ENCODE measurements at places on chromosomes 5 and 9.

DNA sequence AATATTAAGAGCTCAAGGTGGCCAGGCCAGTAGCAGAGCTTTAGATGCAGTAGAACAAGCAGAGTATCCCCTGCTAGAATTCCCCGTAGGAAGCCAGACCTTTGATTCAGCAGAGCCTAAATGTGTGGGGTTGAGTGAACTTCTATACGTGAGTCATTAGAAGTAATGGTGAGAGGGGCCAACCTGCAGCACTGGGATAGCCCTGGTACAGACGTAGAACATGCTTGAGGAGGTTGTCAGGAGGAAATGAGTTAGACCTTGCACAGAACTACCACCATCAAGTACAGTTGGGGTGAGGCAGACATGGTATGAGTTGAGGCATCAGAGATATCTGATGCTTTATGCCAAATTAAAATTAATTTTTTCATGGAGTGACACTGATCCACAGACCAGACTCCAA, 42.0 kb downstream of the PDCD1LG2 start:
- no peak for DNase-seq
- no peak overlapping the region for H3K27ac ChIP-seq
- no peak overlapping the region for H3K4me3 ChIP-seq
- H3K4me1 ChIP-seq, result no peaks in the 10 kb centered on the region
- H3K27me3 ChIP-seq, result no peaks in the 10 kb centered on the region
- no peaks in the 10 kb centered on the region for H3K36me3 ChIP-seq

DNA sequence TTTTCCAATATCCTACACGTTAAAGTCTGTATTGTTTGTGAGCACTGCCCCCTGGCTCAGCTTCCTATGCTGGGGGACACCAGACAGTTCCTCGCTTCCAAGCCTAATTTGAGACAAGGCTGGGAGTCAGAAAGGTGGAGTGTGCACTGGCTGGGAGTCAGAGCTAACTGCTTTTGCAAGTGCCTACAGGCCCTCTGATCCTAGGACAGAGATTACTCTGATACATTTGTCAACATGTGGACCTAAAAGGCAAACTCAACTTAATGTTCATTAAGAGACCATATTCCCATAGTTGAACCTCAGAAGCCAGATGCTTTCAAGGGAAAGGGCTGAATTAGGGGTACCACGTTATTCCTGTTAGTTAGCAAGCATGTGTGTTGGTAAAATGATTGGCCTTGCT, 80.8 kb downstream of the NIPSNAP3B start:
- H3K27me3 ChIP-seq, result no peaks in the 10 kb centered on the region
- H3K4me3 ChIP-seq, result no peak overlapping the region
- no peaks in the 10 kb centered on the region for H3K4me1 ChIP-seq

DNA sequence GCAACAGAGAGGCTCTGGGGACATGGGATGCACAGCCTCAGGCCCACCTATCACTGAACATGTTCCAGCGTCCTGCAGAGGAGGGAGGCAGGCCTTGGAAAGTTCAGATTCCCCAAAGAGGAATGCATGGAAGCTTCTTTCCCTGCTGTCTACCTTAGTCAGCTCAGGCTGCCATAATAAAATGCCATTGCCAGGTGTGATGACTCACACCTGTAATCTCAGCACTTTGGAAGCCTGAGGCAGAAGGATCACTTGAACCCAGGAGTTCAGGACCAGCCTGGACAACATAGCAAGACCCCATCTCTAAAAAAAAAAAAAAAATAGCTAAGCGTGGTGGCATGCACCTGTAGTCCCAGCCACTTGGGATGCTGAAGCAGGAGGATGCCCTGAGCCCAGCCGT, 24.5 kb upstream of the TOR1B start:
- peaks cover 2% of the 10 kb centered on the region for H3K4me1 ChIP-seq
- H3K4me3 ChIP-seq, result no peak overlapping the region
- no peaks in the 10 kb centered on the region for H3K36me3 ChIP-seq
- no peak overlapping the region for H3K27ac ChIP-seq
- no peaks in the 10 kb centered on the region for H3K27me3 ChIP-seq
- no peak for DNase-seq

- H3K4me3 ChIP-seq, result no peak overlapping the region
- no peak overlapping the region for H3K27ac ChIP-seq
- DNase-seq, result peak; percentile 64
Measured at GRCh38 chr9:93071464-93071863, 13.0 kb downstream of the SUSD3 start.

GRCh38 chr5:10328323-10328722, 20.6 kb upstream of the CMBL start:
- H3K27ac ChIP-seq, result no peak overlapping the region
- peaks cover 13% of the 10 kb centered on the region for H3K27me3 ChIP-seq
- no peak for DNase-seq
- no peaks in the 10 kb centered on the region for H3K4me1 ChIP-seq
- no peaks in the 10 kb centered on the region for H3K36me3 ChIP-seq

DNA sequence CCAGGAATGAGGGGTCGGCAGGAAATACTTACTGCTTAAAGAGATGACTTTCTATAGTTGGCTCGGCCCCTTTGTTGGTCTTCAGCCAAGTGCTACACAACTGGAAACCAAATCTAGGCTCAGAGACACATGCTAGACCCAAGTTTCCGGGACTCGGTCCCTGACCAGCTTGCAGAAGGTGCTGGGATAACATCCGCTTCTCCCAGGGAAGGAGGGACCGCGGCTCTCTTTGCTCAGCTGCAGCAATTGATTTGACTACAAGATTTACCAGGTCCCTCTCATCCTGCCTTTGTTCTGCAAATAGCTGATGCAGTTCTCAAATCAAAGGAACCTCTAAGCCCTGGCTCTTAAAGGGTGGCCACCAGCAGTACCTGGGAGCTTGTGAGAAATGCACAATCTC, 314.7 kb downstream of the MLLT3 start:
- H3K27ac ChIP-seq, result no peak overlapping the region
- no peaks in the 10 kb centered on the region for H3K27me3 ChIP-seq
- H3K4me1 ChIP-seq, result peaks cover 6% of the 10 kb centered on the region
- no peaks in the 10 kb centered on the region for H3K36me3 ChIP-seq

DNA sequence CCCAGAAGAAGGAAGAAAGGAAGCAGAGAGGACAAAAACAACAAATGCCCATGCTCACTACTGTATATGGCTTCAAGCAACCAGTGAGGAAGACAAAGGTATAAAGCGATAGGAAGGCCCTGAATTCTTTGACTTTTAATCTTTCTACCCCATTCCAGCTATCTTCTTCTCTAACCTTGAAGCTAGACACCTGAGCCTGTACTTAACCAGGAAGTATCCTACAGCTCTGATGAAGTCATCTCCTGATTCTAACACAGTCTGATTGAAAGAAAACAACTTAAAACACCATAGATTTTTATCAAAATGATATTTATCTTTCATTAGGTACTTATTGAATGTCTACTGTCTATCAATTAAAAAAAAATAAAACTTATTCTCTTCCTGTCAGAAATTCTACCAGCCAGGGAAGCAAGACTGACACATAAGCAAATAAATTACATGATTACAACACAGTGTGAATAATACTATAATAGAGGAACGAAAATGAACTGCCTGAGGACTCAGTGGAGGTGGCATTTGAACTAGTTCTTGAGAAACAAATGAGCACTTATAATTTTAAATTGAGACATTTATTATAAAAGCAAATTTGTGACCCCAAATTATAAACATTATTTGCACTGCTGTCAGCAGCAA, 123.3 kb upstream of the ELL2 start:
- no peaks in the 10 kb centered on the region for H3K27me3 ChIP-seq
- peaks cover 6% of the 10 kb centered on the region for H3K4me1 ChIP-seq
- DNase-seq, result no peak
- H3K27ac ChIP-seq, result no peak overlapping the region
- no peak overlapping the region for H3K4me3 ChIP-seq
- H3K36me3 ChIP-seq, result no peaks in the 10 kb centered on the region

- no peaks in the 10 kb centered on the region for H3K4me1 ChIP-seq
- no peak overlapping the region for H3K4me3 ChIP-seq
- H3K27me3 ChIP-seq, result no peaks in the 10 kb centered on the region
- no peak overlapping the region for H3K27ac ChIP-seq
Measured at GRCh38 chr9:93656426-93657239, 80.2 kb downstream of the PHF2 start.

DNA sequence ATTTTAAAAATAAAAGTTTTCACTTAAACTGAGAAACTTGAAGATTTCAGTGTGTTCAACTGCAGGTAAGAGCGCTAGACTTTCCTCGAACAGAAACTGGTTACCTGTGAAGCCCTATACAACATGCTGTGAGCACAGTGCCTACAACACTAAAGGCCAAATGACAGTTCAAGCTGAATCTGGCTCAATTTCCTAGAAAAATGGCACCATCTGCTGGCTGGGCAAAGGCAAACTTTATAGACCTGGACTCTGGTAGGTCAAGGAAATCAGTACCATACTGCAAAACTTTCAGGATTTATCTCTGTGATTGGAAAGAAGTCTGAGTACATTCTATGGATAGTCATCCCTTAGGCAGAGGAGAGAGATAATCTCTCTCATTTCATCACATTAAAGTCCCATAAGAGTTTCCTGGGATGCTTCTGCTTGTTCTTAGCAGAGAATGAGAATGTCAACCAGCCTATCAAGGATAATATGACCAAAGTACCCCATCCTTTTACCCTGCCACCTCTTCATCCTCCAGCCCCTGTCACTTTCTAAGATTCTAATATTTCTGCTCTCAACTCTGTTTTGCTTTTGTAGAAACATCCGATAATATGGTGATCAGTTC, 31.8 kb upstream of the FOXB2 start:
- no peak overlapping the region for H3K27ac ChIP-seq
- H3K27me3 ChIP-seq, result no peaks in the 10 kb centered on the region
- H3K4me1 ChIP-seq, result no peaks in the 10 kb centered on the region
- DNase-seq, result peak; percentile 50
- H3K4me3 ChIP-seq, result no peak overlapping the region

DNA sequence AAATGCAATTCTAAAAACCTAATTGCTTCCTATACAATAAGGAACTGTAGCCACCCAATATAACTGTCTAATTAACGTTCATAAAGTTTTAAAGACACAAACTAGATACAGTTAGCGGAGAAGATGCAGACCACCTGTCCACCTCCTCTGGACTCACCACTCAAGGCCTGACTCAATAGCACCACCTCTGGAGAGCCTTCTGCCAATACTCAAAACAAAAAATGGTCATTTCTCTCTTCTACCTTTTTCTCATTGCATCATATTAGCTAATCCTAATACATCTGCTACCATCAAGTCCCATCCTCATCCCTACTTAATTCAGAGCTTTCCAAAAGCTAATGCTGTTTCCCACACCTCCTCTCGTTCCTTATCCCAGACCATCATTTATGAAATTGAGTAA, 159.9 kb downstream of the MLLT3 start:
- no peaks in the 10 kb centered on the region for H3K36me3 ChIP-seq
- H3K4me3 ChIP-seq, result no peak overlapping the region
- DNase-seq, result peak; percentile 13
- no peak overlapping the region for H3K27ac ChIP-seq
- no peaks in the 10 kb centered on the region for H3K27me3 ChIP-seq
- no peaks in the 10 kb centered on the region for H3K4me1 ChIP-seq

DNA sequence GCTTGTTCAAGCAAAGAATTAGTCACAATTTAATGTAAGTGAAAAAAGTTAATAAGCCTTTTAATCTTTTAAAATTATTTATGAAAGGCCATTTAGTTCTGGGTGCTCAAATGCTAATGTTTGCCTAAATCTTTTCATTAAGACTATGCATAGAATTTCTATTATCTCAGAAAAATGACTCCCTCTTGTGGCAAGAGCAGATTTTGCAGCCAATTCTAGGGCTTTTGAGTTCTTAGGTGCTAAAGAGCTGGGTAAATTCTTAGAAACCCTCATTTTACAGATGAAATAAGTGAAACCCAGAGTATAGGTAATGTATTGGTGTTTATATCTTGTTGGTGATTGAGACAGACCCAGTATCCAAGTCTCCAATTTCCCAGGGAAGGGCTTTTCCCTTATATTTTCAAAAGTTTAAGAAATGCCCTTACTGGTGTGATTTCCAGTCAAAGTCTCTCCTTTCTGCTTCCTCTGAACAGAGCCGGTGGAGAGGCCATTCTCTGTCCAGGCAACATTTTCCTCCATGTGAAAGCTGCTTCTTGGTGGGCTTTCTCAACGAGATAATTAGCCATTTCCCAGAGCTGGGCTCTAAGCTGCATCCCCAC, 24.1 kb upstream of the PCSK5 start:
- no peak overlapping the region for H3K27ac ChIP-seq
- H3K36me3 ChIP-seq, result no peaks in the 10 kb centered on the region
- no peaks in the 10 kb centered on the region for H3K27me3 ChIP-seq
- H3K4me3 ChIP-seq, result no peak overlapping the region
- no peaks in the 10 kb centered on the region for H3K4me1 ChIP-seq
